ENCODE measurements at places on chromosomes 13 and 19.

- DNase-seq = peak; percentile 54
Observed at GRCh38 chr19:43525836-43526771, 897 bp downstream of the ETHE1 start.

DNA sequence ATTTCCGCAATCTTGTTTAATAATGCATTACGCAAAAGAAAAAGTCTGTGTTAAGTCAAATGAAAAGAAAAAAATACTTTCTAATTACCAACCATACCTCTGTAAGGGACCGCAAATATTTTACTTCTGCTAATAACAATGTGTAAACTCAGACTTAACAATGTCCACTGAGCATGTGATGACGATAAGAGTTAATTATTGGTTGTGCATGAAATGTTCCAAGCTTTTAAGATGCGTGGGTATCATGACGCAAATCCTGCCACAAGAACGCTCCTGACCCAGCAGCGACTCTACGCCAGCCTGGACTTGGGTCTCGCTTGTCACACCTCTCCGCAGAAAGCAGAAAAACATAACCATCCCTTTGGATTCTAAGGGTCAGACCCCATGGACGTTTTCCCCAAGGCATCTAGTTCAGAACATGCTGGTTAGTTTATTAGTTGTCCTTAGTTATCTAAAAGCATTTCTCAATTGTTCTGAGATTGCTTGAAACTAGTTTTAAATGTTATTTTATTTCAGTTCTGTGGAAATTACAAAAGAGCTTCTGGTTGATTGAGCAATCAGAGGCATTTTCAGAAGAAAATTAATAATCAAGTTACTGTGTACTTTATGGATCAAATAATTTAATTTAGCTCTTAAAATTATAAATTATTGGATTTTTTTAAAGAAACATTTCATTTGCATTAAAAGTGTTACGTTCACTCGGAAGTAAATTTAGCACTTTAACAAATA, 779.9 kb upstream of the ARGLU1 start:
- no peak for DNase-seq

DNA sequence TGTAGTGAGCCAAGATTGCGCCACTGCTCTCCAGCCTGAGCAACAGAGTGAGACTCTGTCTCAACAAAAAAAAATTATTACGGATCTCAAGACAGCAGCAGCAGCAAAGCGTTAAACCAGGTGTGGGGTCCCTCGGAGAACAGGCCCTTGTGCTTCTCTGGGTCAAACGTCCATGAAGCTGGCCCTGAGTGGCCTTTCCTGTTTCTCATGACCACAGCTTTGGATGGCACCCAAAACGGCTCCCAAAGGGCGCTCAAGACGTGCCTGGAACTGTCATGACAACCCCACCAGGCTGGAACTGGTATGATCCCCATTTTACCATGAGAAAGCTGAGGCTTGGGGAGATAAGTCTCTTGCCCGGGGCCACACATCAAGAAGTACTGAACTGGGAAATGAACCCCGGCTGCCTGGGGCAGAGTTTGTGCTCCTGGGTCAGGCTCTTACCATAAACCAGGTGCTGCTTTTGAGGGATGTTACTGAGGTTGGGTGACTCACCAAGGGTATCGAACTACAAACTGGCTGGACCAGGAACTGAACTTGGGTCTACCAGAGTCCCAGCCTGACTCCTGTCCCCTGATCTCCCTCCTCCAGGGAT, 11.6 kb upstream of the SAMD1 start:
- no peak for DNase-seq

DNA sequence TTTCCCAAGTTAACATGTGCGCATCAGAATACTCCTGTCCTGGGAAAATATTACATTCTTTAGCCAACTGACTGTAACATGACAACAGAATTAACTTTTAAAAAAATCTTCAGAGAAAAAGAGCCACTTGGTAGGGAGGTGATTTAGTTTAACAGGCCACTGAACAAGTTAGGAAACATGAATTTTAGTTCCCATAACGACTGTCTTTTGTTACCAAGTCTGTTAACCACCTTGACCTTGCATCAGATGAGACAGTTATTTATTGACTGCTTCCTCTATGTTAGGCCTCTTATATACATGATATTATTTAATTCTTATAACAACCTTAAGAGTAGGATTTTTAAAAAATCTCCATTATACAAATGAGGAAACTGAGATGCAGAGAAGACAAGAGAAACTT, 268.6 kb downstream of the NDFIP2 start:
- no peak for DNase-seq

DNA sequence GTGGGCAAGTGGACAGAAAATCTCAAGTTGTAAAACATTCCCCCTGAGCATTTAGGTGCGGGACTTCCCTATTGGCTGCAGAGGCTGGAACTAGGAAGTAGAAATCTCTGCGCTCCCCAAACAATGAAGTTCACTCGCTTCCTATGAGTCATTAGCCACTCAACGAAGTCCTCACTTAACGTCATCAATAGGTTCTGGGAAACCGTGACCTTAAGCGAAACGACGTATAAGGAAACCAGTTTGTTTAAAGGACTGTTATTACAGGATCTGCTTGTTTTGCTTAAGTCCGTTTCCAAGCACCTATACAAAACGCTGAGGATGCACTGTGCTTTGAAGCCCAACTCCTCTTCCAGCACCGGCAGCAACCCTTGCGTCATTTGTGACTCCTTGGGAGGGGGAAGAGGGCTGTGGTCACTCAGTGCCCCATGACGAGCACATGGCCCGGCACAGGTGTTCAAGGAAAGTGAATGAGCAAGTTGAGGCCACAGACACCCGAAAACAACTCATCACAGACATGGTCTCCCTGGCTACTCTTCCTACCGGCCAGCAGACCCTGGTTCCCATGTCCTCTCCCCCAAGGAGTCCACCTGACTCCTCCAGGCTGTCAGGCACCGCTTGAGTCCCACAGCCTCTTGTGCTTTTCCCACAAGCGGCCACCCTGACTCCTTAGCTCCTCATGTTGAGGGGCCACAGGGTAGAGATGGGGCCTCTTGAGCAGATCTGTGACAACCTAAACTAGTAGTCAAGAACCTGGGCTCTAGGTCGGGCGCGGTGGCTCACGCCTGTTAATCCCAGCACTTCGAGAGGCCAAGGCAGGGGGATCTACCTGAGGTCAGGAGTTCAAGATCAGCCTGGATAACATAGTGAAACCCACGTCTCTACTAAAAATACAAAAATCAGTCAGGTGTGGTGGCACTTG, 4.8 kb downstream of the RPS16 start:
- DNase-seq = no peak

DNA sequence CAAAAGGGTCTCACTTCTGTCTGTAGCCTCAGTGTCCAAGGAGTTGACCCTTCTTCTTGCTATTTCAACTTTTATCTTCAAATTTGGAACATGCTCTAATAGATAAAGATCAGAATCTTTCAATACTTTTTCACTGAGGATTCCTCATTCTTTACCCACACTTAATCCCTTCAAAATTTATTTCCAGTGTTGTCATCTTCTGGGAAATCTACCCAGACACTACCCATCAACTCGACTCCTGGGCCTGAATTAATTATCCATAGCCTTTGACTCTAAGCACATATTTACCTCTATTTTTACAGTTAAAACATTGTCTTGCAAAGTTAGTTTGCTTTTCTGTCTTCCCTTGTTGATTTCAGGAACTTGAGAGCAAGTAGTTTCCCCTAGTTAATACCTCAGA, 1022.5 kb downstream of the PCDH9 start:
- DNase-seq = no peak

GRCh38 chr13:37595162-37595561, 3.4 kb downstream of the POSTN start:
- DNase-seq = no peak
